ENCODE measurements at places on chromosomes 7 and 10.
A peak's percentile ranks its signal among the peaks of the same experiment; 100 is the strongest.

DNA sequence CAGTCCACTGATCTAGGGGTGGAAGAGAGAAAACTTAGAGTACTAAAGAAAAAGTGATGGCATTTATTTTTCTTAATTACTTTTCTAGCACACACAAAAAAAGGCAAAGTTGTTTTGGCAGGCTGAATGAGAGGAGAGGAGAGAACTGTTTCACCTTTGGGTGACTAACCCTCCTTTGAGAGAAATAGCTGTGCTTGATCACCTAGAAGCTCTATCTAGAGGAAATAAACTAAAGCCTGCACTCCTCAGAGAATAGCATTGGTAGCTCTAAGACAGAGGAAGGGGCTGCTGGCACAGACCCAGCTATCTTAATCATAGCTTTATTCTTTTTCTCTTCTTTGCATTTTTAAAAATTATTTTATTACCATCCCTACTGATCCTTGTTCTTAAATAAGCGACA lies 6.3 kb downstream of the TMEM243 start:
- DNase-seq: no peak

GRCh38 chr7:123348690-123349089 lies 148.9 kb upstream of the SLC13A1 start:
- DNase-seq: no peak

- DNase-seq: no peak
Measured at GRCh38 chr7:157440346-157441022, 103.7 kb downstream of the DNAJB6 start.

DNA sequence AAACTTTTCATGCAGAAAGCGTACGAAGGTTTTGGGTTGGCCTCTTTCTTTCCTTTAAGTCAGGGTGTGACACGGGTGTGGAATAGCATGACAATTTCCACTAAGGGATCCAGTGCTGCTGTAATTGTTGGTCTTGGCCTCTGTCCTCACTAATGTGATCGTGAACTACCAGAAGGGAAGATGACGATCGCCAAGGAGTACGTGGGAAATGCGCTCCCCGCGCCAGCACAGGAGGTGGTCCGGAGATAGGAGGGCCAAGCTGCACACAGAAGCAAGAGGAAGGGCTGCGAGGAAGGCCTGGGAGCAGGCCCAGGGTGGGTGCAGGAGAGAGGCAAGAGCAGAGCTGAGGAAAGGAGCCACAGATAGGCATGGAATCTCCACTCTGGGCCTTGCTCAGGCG lies 79.7 kb upstream of the PODXL start:
- DNase-seq: no peak

GRCh38 chr10:17003151-17003550 lies 126.5 kb downstream of the CUBN start:
- DNase-seq: no peak

- DNase-seq: no peak
Measured at GRCh38 chr10:100289641-100290040, 3.2 kb upstream of the BLOC1S2 start.

- no peak for DNase-seq
Measured at GRCh38 chr7:130909161-130909836, 175.3 kb upstream of the KLF14 start.

- DNase-seq: no peak
Measured at GRCh38 chr7:145030754-145031153, 194.9 kb upstream of the TPK1 start.

DNA sequence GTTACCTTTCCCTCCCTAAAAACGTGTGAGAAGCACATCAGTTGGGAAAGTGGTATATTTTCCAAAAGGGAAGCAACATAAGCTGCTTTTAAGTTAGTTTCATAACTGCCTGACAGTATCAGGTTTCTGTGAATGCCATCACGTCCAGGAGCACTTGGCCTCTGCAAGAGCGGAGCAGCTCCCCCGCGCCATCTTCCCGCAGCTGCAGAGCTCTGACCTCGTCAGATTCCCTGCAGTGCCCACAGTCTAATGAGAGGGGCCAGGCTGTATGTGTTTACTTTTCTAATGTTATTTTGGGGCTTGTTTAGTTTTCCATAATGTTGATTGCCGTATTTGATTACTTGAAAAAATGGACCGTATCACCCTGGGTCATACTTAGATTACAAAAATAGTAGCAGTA lies 74.2 kb downstream of the MGMT start:
- no peak for DNase-seq

DNA sequence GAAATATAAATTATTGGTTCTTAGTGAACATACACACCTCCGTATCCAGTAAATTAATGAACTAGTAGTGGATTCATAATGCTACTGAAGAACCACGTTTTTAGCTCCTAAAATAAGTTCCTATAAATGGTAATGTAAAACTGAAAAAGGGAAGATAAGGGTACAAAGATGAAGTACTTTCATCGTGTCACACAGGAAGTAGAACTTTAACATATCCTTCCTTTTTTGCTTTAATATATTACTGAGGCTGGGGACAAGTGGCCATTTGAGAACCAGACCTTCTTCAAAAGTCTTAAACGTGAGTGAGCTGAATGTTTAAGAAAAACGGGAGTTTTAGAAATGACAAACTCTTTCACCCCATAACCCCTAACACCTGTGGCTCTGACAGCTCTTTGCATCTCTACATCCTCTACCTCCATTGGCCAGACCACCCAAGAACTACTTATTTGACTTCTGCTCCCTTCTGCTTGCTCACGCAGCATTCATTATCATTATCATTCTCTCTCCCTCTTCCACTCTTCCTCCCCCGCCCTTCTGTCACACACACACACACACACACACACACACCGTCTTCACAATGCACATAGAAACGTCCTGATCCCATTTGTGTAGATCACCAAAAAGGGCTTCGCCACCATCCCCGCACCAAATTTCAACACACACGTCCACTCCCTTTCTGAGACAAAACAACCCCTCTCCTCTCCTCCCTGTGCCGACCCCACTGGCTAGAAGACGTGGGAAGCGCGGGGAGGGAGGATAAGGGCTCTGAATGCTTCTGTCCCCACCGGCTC lies 677 bp downstream of the SKAP2 start:
- DNase-seq: peak; percentile 25

DNA sequence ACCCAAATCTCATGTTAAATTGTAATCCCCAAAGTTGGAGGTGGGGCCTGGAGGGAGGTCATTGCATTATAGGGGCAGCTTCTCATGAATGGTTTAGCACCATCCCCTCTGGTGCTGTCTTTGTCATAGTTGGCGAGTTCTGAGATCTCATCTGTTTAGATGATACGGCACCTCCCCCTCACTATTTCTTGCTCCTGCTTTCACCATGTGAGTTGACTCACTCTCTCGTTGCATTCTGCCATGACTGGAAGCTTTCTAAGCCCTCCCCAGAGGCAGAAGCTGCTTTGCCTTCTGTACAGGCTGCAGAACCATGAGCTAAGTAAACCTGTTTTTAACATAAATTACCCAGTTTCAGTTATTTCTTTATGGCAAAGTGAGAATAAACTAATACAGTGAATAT lies 18.9 kb upstream of the ZNF138 start:
- DNase-seq: no peak

DNA sequence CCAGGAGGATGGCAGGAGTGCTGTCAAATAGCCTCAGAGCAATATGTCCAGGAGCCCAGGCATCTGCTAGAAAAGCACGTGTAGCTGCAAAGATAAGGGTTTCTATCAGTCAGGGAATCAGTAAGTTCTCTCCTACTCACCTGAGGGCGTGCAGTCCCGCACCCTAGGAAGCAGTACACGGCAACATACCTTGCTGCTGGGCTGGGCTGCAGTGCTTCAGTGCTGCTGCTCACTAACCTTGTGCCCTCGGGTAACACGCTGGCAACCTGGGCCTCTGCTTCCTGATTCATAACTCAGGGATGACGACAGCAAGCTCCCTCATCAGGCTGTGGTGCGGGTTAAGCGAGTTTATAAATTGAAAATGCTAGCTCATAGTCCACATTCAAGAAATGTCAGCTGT lies 29.5 kb upstream of the CCNY start:
- no peak for DNase-seq

All from neural crest cell (in vitro differentiated cells).